ENCODE measurements at places on chromosomes 6 and 20.

- no peak for DNase-seq
- no peak overlapping the region for H3K27ac ChIP-seq
- H3K4me1 ChIP-seq = peaks cover 7% of the 10 kb centered on the region
- H3K27me3 ChIP-seq = no peaks in the 10 kb centered on the region
These were observed 15.9 kb upstream of the ADGRF1 start for GRCh38 chr6:47057830-47058540.

DNA sequence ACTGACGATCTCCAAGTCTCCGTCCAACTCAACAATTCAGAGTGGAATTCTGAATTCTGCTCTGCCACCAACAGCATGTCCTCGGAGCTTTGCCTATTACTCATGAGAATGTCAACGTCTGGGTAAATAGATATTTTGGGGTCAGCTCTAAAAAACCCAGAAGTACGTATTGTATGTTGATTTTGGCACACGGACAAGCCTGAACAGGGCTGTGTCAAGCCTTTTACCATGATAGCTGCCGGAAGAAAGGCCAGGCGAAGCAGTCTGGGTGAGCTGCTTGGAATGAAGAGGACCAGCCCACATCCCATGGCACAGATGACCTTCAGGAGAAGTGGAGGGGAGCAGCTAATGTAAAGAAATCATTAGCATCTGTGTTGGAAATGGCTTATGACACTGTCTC, 88.0 kb upstream of the JAG1 start:
- H3K36me3 ChIP-seq = no peaks in the 10 kb centered on the region
- no peak overlapping the region for H3K4me3 ChIP-seq
- DNase-seq = no peak
- no peak overlapping the region for H3K27ac ChIP-seq
- no peaks in the 10 kb centered on the region for H3K27me3 ChIP-seq
- no peaks in the 10 kb centered on the region for H3K4me1 ChIP-seq

DNA sequence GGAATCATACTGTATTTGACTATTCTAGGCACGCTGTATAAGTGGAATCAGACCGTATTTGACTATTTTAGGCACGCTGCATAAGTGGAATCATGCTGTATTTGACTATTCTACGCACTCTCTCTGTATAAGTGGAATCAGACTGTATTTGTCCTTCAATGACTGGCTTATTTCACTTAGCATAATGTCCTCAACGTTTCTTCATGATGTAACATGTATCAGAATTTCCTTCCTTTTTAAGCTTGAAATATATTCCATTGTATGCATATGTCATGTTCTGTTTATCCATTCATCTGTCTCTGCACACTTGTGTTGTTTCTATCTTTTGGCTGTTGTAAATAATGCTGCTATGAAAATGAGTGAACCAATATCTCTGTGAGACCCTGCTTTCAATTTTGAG, 5.7 kb downstream of the CCDC170 start:
- no peak overlapping the region for H3K27ac ChIP-seq
- peaks cover 3% of the 10 kb centered on the region for H3K4me1 ChIP-seq
- no peak overlapping the region for H3K4me3 ChIP-seq
- H3K36me3 ChIP-seq = no peaks in the 10 kb centered on the region
- no peak for DNase-seq

- H3K27me3 ChIP-seq = no peaks in the 10 kb centered on the region
- no peak overlapping the region for H3K4me3 ChIP-seq
- peaks cover 19% of the 10 kb centered on the region for H3K4me1 ChIP-seq
- no peaks in the 10 kb centered on the region for H3K36me3 ChIP-seq
- H3K27ac ChIP-seq = peak overlapping the region; percentile 70
These were observed 114.6 kb downstream of the TNFRSF21 start for GRCh38 chr6:47195011-47195650.

DNA sequence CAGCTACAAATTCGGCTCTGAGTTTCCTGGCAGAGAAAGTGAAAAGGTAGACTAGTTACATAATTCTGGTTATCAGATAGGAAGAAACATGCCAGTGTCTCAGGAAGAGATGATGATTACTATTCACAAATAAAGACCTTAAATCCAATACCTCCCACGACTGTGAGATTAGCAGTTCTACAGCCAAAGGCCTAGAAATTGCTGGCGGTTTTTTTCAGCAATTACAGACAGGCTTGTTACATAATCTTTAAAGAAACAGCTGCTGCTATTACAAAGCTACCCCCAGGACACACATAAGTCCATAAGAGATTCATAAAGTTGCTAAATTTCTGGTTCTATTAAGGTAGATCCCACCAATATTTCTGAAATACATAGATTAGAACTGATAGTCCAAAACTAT, 40.2 kb downstream of the PIGU start:
- DNase-seq = no peak
- H3K36me3 ChIP-seq = peaks cover 33% of the 10 kb centered on the region
- H3K4me3 ChIP-seq = no peak overlapping the region

GRCh38 chr20:23235173-23236027, 115.2 kb upstream of the NXT1 start:
- H3K4me3 ChIP-seq = no peak overlapping the region
- no peaks in the 10 kb centered on the region for H3K27me3 ChIP-seq
- no peaks in the 10 kb centered on the region for H3K36me3 ChIP-seq
- peak; percentile 61 for DNase-seq
- peak overlapping the region; percentile 9 for H3K27ac ChIP-seq

GRCh38 chr6:45698046-45698445, 317.6 kb downstream of the CLIC5 start:
- DNase-seq = no peak
- no peaks in the 10 kb centered on the region for H3K27me3 ChIP-seq
- no peak overlapping the region for H3K4me3 ChIP-seq
- no peaks in the 10 kb centered on the region for H3K4me1 ChIP-seq
- H3K27ac ChIP-seq = no peak overlapping the region

DNA sequence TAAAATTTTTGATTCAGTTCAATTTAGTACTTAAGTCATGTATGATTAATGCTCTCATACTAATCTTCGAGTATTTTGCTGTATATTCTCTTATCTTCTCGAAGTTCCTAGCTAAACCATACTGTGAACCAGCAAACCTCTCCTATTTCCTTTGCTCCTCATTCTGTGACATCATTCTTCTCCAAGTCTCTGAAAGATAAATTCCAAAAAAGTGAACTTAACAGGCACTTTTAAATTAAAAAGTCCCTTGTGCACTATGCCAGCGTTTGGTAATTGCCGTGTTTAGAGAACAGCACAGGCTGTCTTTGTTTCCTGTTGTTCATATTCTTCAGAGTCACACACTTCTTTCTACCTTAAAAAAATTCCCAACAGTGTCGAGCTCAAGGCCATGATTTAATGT, 188.4 kb upstream of the PHACTR1 start:
- no peak overlapping the region for H3K4me3 ChIP-seq
- no peaks in the 10 kb centered on the region for H3K36me3 ChIP-seq
- H3K27ac ChIP-seq = no peak overlapping the region

DNA sequence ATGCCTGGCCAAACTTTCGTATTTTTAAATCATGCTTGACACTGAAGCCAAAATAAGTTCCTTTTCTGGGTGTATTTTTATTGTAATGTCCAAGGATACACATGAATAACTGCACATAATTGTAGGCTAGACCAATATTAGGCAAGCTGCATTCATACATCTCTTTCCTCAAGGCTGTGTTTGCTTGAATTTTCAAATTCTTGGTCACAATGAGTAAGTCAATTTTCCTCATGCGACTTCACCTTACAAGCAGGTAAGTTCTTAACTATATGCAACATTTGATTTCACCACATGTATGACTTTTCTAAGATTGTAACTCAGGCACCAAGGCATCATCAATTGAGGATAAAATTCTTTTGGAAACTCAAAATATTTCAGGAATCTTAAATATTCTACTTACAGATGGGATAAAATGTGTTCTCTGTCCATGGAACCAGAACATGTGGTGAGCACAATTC, 112.4 kb upstream of the ZNF217 start:
- H3K27ac ChIP-seq = peak overlapping the region; percentile 82
- no peaks in the 10 kb centered on the region for H3K27me3 ChIP-seq
- peak; percentile 26 for DNase-seq
- no peaks in the 10 kb centered on the region for H3K36me3 ChIP-seq

GRCh38 chr6:308768-309167, 16.5 kb downstream of the DUSP22 start:
- H3K4me1 ChIP-seq = peaks cover 15% of the 10 kb centered on the region
- no peak overlapping the region for H3K27ac ChIP-seq
- H3K4me3 ChIP-seq = no peak overlapping the region

GRCh38 chr6:14211562-14211942, 94.0 kb downstream of the CD83 start:
- H3K27ac ChIP-seq = peak overlapping the region; percentile 70
- DNase-seq = peak; percentile 75
- peaks cover 8% of the 10 kb centered on the region for H3K27me3 ChIP-seq
- peak overlapping the region; percentile 64 for H3K4me3 ChIP-seq
- H3K36me3 ChIP-seq = no peaks in the 10 kb centered on the region

DNA sequence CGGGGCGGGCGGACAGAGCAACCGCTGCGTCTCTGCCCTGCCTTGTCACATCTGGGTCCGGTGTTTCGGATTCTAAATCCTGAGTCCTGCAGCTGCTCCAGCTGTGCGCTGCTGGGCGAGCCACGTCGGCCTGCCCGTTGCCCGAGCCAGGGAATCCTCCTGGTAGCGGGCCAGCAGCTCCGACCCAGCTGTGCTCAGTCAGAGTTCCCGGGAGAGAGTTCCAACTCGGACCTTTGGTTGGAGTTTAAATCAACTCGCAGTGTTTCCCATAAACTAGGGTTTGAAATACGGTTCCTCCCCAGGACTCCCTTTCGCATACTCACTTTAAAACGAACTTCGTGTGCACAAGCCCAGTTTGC, 315 bp upstream of the PDE10A start:
- peak overlapping the region; percentile 83 for H3K27ac ChIP-seq
- peak; percentile 85 for DNase-seq
- H3K36me3 ChIP-seq = no peaks in the 10 kb centered on the region
- peaks cover 34% of the 10 kb centered on the region for H3K27me3 ChIP-seq
- peaks cover 29% of the 10 kb centered on the region for H3K4me1 ChIP-seq

DNA sequence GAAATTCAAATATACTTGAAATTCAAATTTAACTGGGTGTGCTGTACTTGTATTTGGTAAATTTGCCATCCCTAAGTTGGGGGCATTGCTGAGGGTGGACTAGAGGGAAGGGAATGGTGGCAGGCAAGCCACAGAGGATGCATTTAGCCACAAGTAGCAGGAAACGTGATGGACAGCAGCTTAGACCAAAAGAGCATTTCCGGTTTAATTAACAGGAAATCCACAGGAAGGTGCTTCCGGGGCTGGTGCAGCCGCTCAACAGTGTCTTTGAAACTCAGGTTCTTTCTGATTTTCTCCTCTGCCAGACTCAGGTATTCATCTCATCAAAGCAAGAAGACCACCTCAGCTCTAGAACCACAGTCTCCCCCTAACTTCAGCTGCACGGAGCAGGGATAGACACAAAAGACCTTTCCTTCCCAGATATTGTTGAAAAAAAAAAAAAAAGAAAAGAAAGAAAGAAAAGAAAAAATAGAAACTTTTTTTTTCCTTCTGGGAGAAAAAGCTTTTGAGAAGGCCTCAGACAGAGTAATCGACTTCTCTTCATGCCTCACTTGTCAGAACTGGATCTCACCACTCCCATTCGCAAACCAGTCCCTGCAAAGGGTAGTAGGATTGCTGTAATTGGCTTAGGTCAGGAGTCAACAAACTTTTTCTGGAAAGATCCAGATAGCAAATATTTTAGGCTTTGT, 8.0 kb upstream of the BCAS1 start:
- no peaks in the 10 kb centered on the region for H3K27me3 ChIP-seq
- DNase-seq = peak; percentile 29
- no peaks in the 10 kb centered on the region for H3K36me3 ChIP-seq
- no peak overlapping the region for H3K27ac ChIP-seq

GRCh38 chr20:60403105-60403741, 445.0 kb downstream of the CDH26 start:
- H3K27me3 ChIP-seq = no peaks in the 10 kb centered on the region
- no peaks in the 10 kb centered on the region for H3K36me3 ChIP-seq
- H3K4me3 ChIP-seq = no peak overlapping the region

- H3K4me3 ChIP-seq = peak overlapping the region; percentile 45
- peak; percentile 76 for DNase-seq
- peak overlapping the region; percentile 100 for H3K27ac ChIP-seq
- peaks cover 48% of the 10 kb centered on the region for H3K4me1 ChIP-seq
- H3K27me3 ChIP-seq = no peaks in the 10 kb centered on the region
- no peaks in the 10 kb centered on the region for H3K36me3 ChIP-seq
These were observed 2.6 kb upstream of the GPSM3 start for GRCh38 chr6:32194825-32195651.

DNA sequence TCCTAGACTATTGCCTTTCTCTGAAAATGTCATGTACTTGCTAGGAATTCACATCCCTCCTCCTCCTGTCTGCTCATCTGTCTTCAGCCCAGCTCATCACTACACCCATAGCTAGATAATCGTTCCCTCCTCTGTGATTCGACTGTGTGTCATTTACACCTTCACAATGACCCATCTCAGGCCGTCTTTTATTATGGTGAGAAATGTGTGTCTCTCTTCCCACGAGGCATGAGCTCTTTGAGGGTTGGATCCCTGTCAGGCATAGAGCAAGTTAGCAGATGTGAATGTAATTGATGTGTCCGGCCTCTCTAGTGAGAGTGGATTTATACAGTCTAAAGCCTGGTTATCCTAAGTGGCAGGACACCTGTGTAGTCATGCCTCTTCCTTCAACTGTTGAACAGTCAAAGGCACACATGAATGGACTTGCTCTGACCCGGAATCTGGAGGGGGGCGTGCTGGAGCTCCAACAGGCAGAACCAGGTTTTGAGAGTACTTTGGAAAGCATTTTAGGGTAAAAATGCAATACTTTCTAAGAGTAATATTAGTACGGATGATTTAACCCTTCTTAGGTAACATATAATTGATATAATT, 182.1 kb downstream of the UTRN start:
- no peak overlapping the region for H3K27ac ChIP-seq
- H3K36me3 ChIP-seq = peaks cover 20% of the 10 kb centered on the region
- H3K4me3 ChIP-seq = no peak overlapping the region
- H3K4me1 ChIP-seq = no peaks in the 10 kb centered on the region
- peak; percentile 21 for DNase-seq

- H3K4me1 ChIP-seq = peaks cover 2% of the 10 kb centered on the region
- no peaks in the 10 kb centered on the region for H3K36me3 ChIP-seq
- no peak overlapping the region for H3K4me3 ChIP-seq
- DNase-seq = no peak
These were observed 299.2 kb downstream of the EYA4 start for GRCh38 chr6:133540361-133540760.

GRCh38 chr6:97059473-97059872, 134.9 kb downstream of the KLHL32 start:
- H3K36me3 ChIP-seq = no peaks in the 10 kb centered on the region
- H3K27ac ChIP-seq = no peak overlapping the region
- no peak overlapping the region for H3K4me3 ChIP-seq
- H3K27me3 ChIP-seq = no peaks in the 10 kb centered on the region
